ENCODE measurements at places on chromosomes 12 and 14.

GRCh38 chr12:89859508-89860220 is 151.0 kb upstream of the ATP2B1 start:
- DNase-seq = no peak

GRCh38 chr12:107847830-107848229 is 73.3 kb downstream of the ASCL4 start:
- DNase-seq = no peak

- DNase-seq = no peak
These were observed 9.0 kb downstream of the PLEKHA5 start for GRCh38 chr12:19138551-19138950.

GRCh38 chr12:88241862-88242570 is 99.9 kb downstream of the TMTC3 start:
- no peak for DNase-seq

DNA sequence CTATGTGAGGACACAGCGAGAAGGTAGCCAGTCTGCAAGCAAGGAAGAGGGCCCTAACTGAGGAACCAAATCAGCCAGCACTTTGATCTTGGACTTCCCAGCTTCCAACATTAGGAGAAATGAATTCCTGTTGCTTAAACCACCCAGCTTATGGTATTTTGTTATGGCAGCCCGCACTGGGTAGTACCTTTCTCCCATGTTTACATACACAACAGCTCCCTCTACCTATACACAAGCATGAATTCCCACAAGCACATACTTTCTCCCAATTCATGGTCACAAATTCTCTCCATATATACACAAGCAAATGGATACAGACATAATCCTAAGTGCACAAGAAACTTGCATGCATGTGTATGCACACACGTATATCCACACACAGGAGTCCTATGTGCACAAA is 7.4 kb downstream of the ITGB7 start:
- DNase-seq = no peak

DNA sequence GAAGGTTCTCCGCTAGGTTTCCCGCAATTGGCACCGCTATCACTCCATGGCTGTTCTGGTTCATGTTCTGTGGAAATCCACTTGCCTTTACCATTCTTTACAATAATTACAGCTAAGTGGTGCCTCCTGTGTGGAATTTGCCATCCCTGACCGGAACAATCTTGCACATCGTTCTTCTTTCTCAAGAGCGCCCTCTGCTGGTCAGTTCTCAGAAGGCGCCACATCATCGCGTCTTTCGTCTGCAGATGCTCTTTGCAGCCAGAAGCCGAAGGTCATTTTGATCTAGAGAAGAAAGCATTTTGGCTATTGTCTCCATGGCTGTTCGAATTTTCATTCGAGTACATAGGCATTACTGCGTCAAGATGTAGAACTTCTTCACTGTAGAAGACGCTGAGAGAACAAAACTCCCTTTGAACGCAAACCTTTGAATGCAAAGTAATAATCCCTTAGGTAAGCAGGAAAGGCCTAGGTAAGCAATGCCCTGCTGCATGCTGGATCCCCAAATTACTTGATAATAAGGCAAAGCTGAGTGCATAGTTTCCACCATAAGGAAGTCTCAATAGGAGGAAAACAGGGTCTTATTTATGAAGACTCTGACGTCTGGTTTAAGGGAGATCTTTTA is 10.1 kb upstream of the RTRAF start:
- no peak for DNase-seq

DNA sequence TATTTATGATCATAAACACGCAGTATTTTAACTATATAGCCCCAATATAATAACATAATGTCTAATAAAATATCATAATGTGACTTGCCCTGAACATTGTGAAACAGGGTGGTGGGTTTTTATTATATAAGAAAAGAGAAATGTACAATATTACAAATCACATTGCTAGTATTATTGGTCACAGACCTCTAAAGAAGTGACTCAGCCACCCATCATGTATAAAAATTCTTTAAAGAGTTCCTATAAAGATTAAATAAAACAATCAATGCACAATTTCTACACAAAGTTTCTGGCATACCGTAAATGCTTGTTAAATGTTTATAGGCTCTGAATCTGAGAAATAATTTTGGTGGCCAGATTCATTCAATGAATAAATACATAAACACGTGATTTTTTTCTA is 28.9 kb downstream of the ABCC9 start:
- DNase-seq = no peak

GRCh38 chr14:51335961-51336723 is 96.1 kb downstream of the TMX1 start:
- no peak for DNase-seq

GRCh38 chr12:119153477-119154434 is 25.0 kb upstream of the HSPB8 start:
- DNase-seq = no peak

GRCh38 chr12:54222609-54223008 is 33.8 kb upstream of the SMUG1 start:
- no peak for DNase-seq

GRCh38 chr14:86088156-86088555 is 558.2 kb downstream of the FLRT2 start:
- no peak for DNase-seq

DNA sequence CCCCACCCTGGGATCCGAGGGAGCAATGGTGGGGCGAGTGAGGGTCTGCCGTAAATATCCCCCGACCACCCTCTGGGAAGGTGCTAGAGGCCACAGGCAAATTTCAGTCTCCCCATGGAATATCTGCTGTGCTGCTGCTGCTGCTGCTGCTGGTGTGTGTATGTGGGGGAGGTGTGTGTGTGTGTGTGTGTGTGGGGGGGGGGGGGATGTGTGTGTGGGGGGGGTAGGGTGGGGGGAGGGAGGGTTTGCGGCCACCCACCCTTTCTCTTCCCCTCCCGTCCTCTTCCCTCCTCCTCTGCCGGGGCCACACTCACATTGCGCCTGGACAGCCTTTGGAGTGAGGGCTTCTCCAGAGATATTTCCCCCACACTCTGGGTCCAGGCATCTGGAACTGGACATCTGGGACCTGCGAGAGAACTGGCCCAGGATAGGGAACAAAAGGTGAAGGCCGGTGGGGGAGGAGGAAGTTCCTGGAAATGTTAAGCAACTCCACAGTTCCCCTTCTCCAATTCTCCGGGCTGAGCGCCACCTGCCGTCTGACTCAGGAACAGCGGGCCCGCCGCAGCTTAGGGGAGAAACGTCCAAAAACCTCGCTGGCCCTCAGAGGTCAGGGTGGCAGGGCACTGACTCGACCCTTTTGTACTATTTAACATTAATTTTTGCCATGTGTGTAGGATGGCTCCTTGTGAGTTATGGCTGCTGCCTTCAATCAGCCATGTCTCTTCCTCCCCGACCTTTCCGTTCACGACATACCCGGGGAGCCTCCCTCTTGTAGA is at the start of gene C1RL:
Gene C1RL (minus strand): TSS at position 419 of the 776 bp plus-strand sequence. CDS start 34 bp downstream, at position 385.
- no peak for DNase-seq

DNA sequence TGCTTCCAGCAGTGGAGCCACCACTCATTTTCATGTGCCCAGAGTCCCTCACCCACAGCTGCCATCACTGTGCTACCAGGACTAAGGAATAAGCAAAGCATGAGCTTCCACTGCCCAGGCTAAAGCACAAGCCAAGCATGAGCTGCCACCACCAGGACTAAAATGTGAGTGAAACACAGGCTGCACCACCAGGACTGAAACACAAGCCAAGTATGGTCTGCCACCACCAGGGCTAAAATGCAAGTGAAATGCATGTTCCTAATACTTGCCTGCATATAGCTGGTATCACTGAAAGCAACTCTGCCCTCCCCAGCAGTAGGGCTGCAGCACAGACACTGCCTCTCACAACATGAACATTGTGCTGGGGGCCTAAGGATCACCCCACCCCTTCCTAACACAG is 30.0 kb downstream of the CEP83 start:
- no peak for DNase-seq

DNA sequence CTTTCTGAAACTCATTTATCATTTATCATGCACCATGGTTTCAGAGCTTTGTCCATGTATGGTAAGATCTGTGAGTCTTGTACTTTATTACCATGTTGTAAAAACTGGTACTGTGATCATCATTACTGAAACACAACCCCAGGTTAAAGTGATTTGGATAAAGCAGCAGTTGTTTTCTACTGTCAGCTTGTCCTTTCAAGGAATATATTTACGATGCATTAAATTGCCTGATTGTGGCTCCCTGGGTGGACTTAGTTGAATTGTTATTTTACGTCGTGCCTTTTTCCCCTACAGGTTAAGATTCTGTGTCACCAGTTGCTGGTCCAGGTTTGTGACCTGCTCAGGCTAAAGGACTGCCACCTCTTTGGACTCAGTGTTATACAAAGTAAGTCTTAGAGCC is 46.1 kb downstream of the FRMD6 start:
- no peak for DNase-seq

- DNase-seq = no peak
These were observed 48.2 kb upstream of the FRMD6 start for GRCh38 chr14:51603495-51603894.

All from cortex of kidney (tissue), 1 donor.